ENCODE measurements at places on chromosomes 3 and 15.
A peak's percentile ranks its signal among the peaks of the same experiment; 100 is the strongest.

DNA sequence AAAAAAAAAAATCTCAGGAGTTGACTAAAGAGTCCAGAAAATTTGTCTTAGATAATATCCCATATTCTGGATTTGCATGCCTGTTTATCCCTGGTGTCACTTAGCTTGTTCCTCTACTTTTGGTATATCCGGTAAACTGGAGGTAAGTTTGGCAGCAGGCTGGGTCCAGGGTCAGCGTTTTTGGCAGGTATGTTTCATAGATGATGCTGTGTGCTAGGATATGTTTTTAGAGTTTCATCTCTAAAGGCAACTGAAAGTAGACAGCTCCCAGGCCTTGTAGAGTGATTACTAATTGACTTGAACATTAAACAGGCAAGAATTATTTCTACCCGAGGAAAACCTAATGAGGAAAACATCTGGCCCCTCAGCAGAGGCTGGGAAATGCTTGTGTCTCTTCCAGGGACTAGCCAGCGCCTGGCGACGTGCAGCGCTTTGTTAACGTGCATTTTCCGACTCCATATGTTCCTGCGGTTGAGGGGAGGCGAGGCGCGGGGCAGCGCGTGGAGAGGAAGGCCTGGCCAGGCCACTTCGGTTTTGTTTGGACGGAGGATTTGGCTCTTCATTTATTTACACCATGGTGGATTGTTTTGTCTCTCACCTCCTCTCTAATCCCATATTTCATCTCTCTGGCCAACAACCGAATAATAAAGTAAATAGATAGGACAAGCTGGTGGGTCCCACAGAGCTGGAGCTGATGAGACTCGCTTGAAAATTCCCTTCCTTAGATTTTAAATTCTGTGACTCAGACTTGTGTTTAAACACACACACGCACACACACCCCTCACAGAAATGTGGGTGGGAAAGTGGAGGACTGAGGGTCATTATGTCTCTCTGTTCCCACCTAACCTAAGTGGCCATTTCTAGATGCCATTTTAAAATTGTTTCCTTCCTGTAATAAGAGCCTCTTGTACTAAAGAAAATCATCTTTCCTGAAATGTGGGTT lies 65.3 kb downstream of the ASB7 start:
- H3K27me3 ChIP-seq, result no peaks in the 10 kb centered on the region
- no peak for DNase-seq
- no peak overlapping the region for H3K27ac ChIP-seq
- no peak overlapping the region for H3K4me3 ChIP-seq

- H3K36me3 ChIP-seq, result no peaks in the 10 kb centered on the region
- no peaks in the 10 kb centered on the region for H3K4me1 ChIP-seq
- H3K27ac ChIP-seq, result no peak overlapping the region
- peaks cover 3% of the 10 kb centered on the region for H3K27me3 ChIP-seq
- H3K4me3 ChIP-seq, result no peak overlapping the region
Measured at GRCh38 chr3:12046406-12046805, 42.2 kb downstream of the SYN2 start.

GRCh38 chr15:25133804-25134203 lies 179.0 kb downstream of the SNRPN start:
- no peak for DNase-seq
- no peak overlapping the region for H3K27ac ChIP-seq
- no peak overlapping the region for H3K4me3 ChIP-seq
- H3K36me3 ChIP-seq, result no peaks in the 10 kb centered on the region
- no peaks in the 10 kb centered on the region for H3K4me1 ChIP-seq

DNA sequence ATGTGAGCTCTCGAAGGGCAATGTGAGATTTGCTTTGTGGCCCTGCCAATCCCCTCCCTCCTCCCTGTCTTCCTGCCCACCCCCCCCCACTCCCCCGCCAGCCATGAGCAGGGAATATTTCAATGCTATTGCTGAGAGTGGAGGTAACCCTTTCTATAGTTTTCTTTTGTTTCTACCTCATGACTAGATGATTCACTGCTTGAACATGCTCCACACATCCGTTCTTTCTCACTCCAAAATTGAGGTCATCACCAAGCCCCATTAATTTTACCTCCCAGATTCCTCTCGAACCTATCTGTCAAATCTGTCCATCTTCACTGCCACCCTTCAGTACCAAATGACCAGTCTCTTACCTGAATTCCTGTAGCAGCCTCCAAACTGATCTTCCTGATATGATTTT lies 12.2 kb downstream of the ZNF774 start:
- no peak for DNase-seq
- H3K4me1 ChIP-seq, result peaks cover 27% of the 10 kb centered on the region
- no peak overlapping the region for H3K27ac ChIP-seq
- no peaks in the 10 kb centered on the region for H3K36me3 ChIP-seq
- no peak overlapping the region for H3K4me3 ChIP-seq

GRCh38 chr15:65991721-65992483 lies 122.6 kb downstream of the RAB11A start:
- H3K4me3 ChIP-seq, result no peak overlapping the region
- H3K27ac ChIP-seq, result no peak overlapping the region
- no peaks in the 10 kb centered on the region for H3K36me3 ChIP-seq

DNA sequence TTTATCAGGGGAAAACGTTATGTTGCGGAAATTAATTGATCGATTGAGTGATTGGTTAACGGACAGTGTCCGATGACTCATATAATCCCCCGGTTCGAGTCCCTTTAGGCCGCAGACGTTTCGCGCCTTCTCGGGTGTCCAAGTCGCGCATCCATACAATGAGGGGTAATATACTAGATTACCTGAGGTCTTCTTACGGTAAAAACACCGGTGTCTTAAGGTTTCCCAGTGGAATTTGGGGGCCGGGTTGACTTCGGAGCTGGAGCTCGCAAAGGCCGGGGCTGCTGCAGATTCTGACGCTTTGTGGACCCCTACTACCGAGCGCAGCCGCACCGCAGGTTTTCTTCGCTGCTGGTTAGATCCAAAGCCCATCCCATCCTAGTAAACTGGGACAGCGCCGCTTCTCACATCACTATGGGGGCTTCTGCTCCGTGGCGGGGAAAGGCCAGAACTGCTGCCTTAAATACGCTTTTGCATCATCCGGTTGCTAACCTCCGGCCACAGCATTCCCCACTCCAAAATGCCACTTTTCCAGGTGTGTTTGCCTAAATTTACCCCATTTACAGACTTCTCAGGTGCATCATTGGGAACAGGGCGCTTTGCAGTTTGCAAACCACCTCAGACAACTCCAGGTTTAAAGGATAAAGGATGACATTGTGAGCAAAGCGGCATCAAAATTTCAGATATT lies 858 bp upstream of the SACM1L start:
- peak overlapping the region; percentile 96 for H3K4me3 ChIP-seq
- no peak for DNase-seq
- H3K36me3 ChIP-seq, result peaks cover 4% of the 10 kb centered on the region
- peak overlapping the region; percentile 92 for H3K27ac ChIP-seq

DNA sequence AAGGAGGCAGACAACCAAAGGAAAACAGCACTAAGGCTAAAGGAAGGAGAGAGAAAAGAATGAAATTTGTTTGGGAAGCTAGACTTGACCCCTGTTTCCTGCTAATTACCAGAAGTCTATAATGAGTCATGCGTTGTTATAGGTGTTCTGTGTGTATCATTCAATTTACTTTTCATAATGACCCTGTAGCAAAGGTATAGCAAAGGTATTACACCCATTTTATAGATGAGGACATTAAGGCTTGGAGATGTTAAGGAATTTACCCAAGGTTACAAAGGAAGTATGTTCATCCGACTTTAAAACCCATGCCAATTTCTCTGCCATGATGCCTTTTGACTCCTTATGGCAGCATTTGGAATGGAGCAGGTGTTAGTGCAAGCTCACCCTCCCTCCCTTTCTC lies 54.9 kb downstream of the RAP2B start:
- DNase-seq, result no peak
- no peak overlapping the region for H3K27ac ChIP-seq
- no peak overlapping the region for H3K4me3 ChIP-seq
- H3K4me1 ChIP-seq, result peaks cover 10% of the 10 kb centered on the region

- H3K36me3 ChIP-seq, result no peaks in the 10 kb centered on the region
- H3K27me3 ChIP-seq, result no peaks in the 10 kb centered on the region
- no peak overlapping the region for H3K4me3 ChIP-seq
- no peak overlapping the region for H3K27ac ChIP-seq
- no peaks in the 10 kb centered on the region for H3K4me1 ChIP-seq
Measured at GRCh38 chr3:114394551-114394950, 100.7 kb downstream of the TIGIT start.

- H3K27me3 ChIP-seq, result no peaks in the 10 kb centered on the region
- no peak for DNase-seq
- H3K4me3 ChIP-seq, result no peak overlapping the region
- no peak overlapping the region for H3K27ac ChIP-seq
Measured at GRCh38 chr15:59473226-59473625, 35.2 kb downstream of the FAM81A start.

GRCh38 chr3:120909602-120909878 lies 1.5 kb downstream of the STXBP5L start:
- H3K4me1 ChIP-seq, result peaks cover 9% of the 10 kb centered on the region
- H3K36me3 ChIP-seq, result no peaks in the 10 kb centered on the region

- DNase-seq, result no peak
- no peak overlapping the region for H3K27ac ChIP-seq
- no peaks in the 10 kb centered on the region for H3K27me3 ChIP-seq
Measured at GRCh38 chr3:2526926-2527325, 428.3 kb downstream of the CNTN4 start.
